ENCODE measurements at places on chromosomes 1 and 21.

- no peak for DNase-seq
These were observed 6.0 kb downstream of the TMPRSS2 start for GRCh38 chr21:41501919-41502318.

DNA sequence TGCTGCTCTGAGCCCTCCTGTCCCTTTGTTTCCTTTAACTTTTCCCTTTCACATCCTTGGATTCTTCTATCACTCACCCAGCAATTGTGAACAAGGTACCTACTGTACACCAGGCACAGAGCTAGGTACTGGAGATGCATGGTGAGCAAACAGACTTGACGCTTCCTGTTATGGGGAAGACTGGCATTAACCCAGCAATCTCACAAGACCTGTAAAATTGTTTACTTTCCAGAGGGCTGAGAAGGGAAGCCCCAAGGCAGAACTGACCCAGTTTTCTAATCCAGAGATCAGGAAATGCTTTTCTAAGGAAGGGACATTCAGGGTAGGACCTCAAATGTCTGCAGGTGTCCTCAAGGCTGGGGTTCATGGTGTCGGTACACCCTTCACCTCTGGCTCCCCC, 171.6 kb upstream of the KAZN start:
- no peak for DNase-seq

GRCh38 chr1:45929257-45929687, 125.9 kb downstream of the MAST2 start:
- no peak for DNase-seq

GRCh38 chr1:213657013-213657412, 330.8 kb upstream of the PROX1 start:
- DNase-seq: no peak

DNA sequence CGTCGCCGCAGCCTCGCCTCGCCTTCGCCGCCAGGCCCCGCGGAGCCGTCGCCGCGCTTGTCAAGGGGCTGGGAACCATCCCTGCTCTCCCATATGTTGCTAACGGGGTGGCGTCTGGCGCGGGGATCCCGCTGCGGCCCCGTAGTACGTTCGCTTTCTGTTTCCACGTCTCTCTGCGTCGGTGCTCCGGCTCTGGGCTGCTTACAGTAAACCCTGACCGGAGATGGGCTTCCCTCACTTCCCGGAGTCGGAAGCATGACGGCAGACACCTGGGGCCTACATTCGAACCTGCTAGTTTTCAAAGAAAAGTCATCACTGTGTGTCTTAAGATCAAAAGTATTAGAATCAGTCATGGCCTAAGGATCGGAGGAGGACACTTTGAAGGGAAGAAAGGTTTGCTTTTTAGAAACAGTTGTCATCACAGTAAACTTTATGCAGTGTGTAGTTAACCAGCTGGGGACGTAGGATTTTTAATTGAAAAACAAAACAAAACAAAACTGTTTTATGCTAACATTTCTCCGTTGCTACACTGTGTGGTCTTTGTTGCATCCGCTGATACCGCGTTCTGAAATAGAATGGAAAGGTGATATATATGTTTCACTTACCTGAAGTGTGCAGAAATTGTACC, 69.0 kb downstream of the SLC35A3 start:
- DNase-seq: peak; percentile 60

- DNase-seq: no peak
These were observed 8.4 kb upstream of the SPATA1 start for GRCh38 chr1:84497631-84498275.

DNA sequence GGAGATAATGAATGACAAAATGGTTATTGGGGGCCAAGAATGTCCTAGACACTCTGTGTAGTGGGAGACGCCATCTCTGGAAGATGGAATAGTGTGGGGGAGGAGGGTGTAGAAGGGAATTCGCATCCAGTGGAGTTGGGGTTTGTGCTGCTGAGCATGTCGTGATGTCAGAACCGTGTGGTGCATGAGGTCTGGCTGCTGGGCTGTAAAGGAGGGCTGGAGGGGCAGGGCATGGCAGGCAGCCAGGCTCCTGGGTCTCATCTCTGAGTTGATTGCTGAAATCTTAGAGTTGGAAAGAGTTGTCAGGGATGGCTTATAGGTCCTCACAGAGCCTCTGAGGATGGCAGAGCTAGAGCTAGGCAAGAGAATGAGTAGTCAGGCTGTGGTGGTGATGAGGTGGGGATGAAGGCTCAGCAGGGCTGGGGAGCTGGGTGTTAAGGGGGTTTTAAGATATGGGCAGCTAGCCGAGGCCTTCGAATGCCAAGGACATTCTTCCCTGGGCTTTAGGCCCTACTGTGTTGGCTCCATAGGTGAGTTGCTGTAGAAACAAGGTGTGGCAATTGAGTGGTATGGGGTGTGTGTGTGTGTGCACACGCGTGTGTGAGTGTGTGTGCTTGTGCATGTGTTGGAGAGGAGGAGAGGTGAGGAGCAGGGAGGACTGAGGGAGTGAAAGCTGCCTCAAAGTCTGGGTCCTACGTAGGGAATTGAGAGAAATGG, 1.9 kb downstream of the PPFIA4 start:
- peak; percentile 24 for DNase-seq

DNA sequence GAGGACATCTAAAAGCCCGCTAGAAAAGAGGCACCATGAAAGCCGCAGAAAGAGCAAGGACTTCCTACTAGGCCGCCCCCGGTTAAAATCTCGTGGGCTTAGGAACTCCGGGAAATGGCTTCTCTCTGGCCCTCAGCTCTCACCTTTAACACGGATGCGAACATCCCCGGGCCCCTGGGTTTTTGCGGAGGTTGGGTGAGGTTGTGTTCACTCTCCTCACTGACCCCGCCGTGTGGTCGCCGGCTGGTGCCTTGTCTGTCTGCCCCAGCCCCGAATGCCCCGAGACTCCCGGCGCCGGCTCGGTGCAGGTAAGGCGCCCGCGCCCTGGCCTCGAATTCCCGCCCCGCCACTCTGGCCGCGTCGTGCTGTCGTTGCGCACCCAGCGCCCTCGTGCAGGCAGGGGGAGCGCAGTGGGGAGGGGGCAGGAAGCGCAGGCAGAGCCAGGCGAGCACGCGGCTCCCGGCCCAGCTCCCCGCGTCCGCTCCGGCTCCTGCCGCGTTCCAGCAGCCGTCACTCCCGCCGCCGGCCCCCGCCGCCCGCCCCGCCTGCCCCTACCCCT, at the start of gene SHISAL2A:
Gene SHISAL2A, plus strand, starts transcription at position 437 of the 559 bp plus-strand sequence. CDS start 326 bp downstream, outside the sequence.
- no peak for DNase-seq

DNA sequence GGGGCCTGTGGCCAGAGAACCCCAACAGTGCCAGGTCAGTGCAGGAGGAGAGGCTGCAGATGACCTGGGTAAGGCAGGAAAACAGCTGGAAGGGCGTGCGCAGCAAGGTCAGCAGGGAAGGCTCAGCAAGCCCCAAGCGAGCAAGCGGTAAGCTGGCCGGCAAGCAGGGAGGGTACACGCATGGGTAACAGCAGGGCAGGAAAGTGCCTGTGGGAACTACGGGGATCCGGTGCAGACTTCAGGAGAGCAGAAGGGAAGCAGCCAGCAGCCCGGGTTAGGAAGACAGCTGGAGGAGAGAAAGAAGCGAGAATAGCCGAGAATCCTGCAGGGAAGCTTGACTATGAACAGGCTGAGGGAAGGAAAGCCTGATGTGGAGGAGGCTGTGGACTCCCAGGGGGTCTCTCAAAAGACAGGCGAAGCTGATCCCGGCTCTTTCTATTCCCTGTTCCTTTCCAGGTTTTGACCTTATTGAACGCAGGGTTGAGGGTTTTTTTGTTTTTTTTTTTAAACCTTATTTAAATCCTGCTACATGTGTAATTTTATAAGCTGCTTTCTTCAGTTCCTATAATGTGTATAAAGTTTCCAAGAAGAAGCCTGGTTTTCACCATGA, 20.9 kb downstream of the UMODL1 start:
- no peak for DNase-seq

- no peak for DNase-seq
These were observed 45.3 kb downstream of the MAST2 start for GRCh38 chr1:45848714-45849113.

- DNase-seq: no peak
These were observed 146.0 kb upstream of the MAGI3 start for GRCh38 chr1:113244112-113244820.

GRCh38 chr1:26281091-26281958, 1.4 kb downstream of the SH3BGRL3 start:
- DNase-seq: no peak

DNA sequence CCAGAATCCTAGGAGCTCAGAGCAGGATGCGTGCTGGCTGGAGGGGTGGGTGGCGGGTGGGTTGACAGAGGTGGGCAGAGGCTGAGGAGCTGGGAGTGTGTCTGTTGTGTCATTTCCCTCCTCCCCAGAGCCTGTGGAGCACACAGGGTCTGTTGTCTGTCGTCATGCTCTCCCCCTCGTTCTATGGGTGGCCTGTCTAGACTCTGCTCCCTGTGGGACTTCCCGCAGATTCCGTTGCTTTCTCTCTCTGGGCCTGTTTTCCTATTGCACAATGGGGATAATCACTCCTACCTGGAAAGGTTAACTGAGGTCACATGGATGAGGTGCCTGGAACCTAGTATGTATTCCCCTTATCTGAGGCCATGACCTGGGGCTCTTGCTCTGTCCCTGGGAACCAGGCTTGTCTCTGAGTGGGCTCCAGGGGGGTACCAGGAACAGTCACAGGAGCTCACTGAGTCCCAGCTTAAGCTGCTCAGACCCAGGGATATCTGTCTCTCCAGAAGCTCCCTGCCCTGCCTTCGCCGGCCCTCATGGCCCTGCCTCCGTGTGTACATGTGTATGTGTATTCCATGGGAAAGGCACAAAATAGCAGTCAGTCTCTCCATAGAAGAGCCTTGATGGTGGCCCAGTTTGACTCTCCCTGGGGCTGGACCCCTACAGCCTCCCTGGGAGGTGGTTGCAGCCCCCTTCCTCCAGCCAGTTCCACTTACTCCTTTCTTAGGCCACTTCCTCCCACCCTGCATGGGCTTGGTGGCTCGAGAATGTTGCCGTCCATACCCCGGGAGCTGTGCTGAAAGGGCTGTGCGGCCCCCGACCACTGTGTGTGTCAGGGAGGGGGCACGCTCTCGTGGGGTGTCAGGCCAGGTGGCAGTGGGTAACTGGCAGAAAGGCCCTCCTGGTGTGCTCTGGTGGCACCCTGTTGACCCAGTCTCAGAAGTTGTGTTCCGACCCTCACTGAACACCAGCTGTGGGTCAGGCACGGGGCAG, 17.9 kb downstream of the PTPRF start:
- no peak for DNase-seq

Measured in anterior cingulate cortex (tissue), 58 donors.